ENCODE measurements at places on chromosomes 1 and 21. TPM values are rescaled to one million over a fixed set of nuclear protein-coding genes. Genes with fewer than 3 reads are reported as not detected.

DNA sequence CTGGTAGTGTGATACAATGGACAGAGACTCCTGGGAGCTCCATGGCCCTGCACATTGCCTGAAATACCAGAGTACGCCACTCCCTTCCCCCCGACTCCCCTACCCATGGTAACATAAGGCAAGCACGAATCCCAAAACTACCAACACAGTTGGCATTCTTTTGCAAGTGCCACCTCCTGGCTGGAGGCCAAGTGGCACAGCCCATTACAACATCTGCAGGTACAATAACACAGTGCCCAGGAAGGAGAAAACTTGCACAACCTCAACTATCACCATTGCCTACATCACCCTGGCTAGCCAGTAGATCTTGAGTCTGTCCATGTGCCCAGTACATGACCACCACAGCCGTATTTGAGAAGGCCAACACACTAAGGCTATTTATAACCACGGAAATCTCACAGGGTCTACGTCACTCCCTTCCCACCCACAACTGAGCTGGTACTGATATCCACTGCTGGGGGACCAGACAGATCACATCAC, 11.7 kb downstream of the ADAMTS1 start:
- no peak for DNase-seq

GRCh38 chr1:98749152-98749756, 87.7 kb downstream of the SNX7 start:
- DNase-seq = no peak

NES gene
- 169 TPM for total RNA-seq

GRCh38 chr1:66258404-66259105, 275.4 kb upstream of the SGIP1 start:
- DNase-seq = no peak

All from SJSA1 (cell line).